ENCODE measurements at places on chromosomes 16 and 17.

- DNase-seq: no peak
Measured at GRCh38 chr16:81830845-81831540, 51.9 kb downstream of the PLCG2 start.

DNA sequence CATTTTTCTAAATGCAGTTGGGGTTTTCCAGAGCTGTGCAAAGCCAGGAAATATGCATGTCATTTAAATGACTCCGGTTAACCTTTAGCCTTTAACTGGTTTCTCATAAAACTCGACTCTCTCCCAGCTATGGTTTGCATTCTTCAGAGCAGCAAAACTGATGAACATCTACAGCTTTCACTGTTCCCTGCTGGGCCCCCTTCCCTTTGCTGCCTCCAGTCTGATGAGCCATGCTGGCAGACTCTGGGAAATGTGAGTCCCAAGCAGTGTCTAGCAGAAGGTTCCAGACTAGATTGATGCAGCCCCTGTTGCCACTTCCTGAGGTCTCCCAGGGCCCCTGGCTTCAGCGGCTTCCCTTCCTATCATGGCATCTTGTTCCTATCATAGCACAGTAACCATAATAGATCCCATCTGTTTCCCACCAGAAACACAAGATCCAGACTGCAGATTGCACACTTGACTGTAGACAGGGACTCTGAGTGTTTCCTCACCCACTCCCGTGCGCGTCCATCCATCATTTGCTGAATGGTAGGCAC lies 135.4 kb downstream of the CLEC16A start:
- DNase-seq: no peak

GRCh38 chr16:87324411-87325275 lies 7.5 kb upstream of the C16orf95 start:
- no peak for DNase-seq

GRCh38 chr17:57375040-57375769 lies 118.9 kb downstream of the MSI2 start:
- no peak for DNase-seq

DNA sequence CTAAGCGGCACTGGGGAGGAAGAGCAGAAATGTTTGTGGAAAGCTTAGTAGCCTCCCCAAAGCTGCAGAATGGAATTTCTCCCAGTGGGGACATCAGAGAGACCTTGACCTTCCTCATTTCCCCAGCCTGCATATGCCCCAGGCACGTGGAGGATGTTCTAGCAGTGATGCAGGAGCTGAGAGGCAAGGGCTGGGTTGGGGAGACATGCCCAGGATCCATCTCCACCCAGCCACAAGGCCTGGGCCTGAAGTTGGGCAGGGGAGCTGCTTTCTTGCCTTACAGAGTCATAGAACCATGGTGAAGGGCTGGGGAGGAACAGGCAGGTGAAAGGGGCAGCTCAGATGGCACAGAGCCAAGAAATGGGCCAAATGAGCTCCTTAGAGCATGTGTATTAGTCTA lies 104.0 kb downstream of the TMEM132E start:
- DNase-seq: no peak

DNA sequence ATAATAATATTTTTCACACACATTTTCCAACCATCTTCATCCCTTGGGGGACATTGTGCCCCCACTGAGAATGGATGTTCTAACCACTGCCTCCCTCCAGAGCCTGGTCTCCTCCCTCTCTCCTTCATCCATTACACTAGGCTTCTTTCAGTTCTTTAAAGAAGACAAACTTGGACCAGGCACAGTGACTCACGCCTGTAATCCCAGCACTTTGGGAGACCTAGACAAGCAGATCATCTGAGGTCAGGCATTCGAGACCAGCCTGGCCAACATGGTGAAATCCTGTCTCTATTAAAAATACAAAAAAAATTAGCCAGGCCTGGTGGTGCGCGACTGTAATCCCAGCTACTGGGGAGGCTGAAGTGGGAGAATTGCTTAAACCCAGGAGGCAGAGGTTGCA lies 6.5 kb downstream of the ALOX15 start:
- no peak for DNase-seq

- DNase-seq: no peak
Measured at GRCh38 chr17:37148156-37148555, 199.4 kb downstream of the AATF start.

- DNase-seq: no peak
Measured at GRCh38 chr17:79072544-79072943, 2.1 kb upstream of the ENGASE start.

DNA sequence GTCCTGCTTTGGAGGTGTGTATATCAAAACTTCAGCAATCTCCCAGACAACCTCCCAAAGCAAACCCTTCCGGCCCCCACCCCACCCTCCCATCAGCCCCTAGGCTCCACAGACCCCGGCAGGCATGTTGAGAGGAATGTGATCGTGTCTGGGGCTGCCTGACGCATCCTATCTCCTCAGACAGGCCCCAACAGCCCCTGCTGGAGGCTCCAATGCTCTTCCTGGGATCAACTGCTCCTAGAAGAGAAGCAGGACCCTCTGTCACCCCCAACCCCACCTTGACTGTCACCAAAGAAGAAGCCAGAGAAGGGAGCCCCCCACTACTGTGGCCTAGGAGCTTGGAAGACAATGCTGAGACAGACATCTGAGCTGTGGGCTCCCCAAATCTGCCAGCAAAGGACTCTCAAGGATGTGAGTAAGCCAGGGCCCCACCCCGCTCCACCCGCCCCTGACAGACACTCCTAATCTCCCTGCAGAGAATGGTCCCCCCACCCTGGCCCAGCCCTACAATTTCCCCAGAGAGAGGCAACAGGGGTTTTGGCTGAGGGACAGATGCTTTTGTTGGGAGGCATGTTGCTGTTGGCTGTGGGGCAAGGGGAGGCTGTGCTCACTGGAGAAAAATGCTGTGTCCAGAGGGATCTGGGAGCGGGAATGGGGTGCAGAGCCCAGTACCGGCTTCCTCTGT lies 1.6 kb upstream of the KRT14 start:
- no peak for DNase-seq

DNA sequence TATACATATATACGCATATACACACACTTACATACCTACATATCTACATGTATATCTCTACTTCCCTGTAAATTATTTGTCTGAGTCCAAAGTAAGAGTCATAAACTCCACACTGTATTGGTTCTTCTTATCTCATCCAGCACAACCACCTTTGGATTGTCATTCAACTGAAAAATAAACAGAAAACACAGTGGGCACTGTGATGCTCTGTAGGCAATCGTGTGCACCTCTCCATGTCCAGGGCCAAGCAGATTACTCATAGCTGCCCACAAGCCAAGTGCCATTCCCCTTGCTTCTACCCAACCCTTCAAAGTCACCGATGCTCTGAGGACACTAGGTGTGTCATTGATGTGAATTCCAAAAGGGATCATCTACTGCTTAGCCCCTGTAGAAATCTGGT lies 12.9 kb upstream of the TEKT3 start:
- DNase-seq: no peak

DNA sequence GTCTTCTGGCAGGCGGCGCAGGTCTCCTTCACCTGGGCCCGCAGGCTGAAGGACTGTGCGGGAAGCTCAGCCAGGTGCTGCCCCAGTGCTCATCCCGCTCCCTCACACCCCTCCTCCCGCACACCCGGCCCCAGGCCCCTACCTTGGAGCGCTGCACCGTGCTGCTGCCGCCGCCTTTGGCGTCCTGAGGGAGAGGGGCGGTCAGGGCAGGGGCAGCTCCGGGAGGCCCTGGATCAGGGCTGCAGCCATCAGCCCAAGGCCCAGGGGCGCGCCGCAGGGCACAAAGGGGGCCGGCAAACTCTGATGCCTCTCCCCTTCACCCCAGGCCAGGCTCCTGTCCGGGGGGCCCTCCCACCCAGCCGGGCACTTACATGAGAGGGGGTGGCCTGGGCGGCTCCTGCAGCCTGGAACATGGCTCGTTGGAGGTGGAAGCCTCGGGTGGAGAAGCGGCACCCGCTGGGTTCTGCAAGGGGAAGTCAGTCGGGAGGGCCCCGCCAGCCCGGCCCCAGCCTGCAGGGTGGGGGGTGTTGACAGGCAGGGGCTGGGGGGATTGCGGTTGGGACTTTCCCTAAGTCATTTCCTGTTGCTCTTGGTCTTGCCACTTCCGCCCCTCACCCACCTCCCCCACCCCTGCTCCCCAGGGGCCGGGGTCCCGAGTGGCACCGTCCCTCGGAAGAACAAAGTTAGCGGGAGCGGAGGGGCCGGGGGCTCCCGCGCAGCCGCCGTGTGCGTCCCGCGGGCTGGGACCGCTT lies 863 bp downstream of the LIMD2 start:
- no peak for DNase-seq

Data from GOT3 (cell line).